ENCODE measurements at places on chromosomes 1 and 21.

DNA sequence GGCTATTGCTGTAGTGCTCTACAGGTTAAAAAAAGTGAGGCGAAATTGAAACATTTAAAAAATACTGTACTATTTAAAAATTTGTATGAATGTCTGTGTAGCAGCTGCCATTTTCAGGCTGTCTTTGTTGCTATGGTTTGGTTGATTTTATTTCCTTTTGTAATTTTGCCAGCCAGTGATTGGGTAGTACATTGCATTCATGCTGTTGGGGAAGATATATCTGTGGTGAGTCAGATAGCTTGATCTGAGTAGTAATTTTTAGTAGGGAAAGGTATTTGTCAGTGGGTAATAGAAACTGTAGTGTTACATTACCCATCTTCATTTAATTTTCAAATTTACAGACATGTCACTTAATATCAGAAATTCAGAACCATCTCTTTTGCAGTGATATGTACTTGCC lies 15.0 kb downstream of the NFIA start:
- no peak for DNase-seq

- DNase-seq = no peak
Measured at GRCh38 chr1:50264590-50264989, 155.9 kb downstream of the ELAVL4 start.

DNA sequence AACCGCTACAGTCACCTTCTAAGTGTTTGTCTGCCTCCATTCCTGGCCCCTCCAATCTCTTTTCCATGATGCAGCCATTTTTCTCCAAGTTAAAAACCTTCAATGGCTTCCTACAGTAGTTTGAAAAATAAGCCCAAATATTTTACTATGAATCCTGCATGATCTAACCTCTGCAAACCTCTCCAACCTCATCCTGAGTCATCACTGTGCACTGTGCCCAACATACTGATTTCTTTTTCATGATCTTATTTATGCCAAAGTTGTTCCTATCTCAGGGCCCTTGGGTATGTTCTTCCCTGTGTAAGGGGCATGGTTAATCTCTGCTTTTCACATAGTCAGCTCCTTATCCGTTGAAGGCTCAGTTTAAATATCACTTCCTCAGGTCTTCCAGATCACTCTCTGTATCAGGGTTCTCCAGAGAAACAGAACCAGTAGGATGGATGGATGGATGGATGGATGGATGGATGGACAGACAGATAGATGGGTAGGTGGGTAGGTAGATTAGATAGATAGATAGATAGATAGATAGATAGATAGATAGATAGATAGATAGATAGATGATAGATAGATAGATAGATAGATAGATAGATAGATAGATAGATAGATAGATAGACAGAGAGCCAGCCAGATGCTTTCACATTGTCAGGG lies 18.1 kb upstream of the PTPN14 start:
- no peak for DNase-seq

GRCh38 chr1:160646711-160647328 lies at the start of gene SLAMF1:
SLAMF1 (minus strand) TSS chr1:160647044; CDS start chr1:160646945, 99 bp downstream.
- peak; percentile 51 for DNase-seq

DNA sequence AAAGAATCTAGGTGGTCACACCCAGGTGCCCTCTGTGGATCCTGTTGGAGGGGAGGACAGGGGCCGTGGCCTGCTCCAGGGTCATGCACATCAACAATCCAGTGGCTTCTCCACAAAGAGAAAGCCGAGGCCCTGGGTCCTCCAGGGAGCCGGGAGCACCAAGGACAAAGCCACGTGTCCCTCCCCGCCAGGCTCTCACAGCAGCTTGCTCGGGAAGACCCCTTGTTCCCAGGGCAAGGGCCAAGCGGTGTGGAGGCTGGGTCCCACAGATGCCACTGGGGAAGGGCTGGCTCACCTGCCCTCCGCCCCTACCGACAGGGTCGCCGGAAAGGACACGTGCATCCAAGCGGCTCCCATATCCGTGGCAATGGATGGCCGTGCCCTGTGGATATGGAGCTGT lies 192.9 kb upstream of the VAMP3 start:
- DNase-seq = no peak

DNA sequence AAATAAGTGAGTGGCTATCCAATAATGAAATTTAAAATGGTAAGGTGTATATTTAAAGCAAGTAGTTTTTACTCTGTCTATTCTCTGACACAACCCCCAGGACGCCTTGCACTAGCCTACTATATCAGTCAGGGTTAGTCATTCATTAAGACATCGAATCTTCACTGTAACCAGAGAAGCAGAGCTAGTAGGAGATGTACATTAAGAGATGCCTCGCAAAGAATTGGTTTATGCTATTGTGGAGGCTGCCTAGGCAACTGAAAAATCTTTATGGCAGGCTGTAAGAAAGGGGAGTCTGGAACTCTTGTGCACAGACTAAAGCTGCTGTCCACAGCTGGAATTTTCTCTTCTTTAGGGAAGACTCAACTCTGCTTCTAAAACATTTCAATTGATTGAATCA lies 28.8 kb downstream of the NTNG1 start:
- DNase-seq = no peak
